ENCODE measurements at places on chromosomes 12 and 14. TPM values are rescaled to one million over a fixed set of nuclear protein-coding genes. Genes with fewer than 3 reads are reported as not detected.

Gene C12orf54
- total RNA-seq: not detected

Gene KRT77
- not detected for total RNA-seq

Gene ZNF891
- 2.1 TPM for total RNA-seq

Gene RALGAPA1
- total RNA-seq: 22.0 TPM

Gene SYNDIG1L
- not detected for total RNA-seq

Gene TXNDC16
- 5.2 TPM for total RNA-seq

Gene EXOC3L4
- not detected for total RNA-seq
